ENCODE measurements at places on chromosomes 12 and 14.

- DNase-seq: no peak
Measured at GRCh38 chr12:7176595-7176994, 12.9 kb upstream of the PEX5 start.

DNA sequence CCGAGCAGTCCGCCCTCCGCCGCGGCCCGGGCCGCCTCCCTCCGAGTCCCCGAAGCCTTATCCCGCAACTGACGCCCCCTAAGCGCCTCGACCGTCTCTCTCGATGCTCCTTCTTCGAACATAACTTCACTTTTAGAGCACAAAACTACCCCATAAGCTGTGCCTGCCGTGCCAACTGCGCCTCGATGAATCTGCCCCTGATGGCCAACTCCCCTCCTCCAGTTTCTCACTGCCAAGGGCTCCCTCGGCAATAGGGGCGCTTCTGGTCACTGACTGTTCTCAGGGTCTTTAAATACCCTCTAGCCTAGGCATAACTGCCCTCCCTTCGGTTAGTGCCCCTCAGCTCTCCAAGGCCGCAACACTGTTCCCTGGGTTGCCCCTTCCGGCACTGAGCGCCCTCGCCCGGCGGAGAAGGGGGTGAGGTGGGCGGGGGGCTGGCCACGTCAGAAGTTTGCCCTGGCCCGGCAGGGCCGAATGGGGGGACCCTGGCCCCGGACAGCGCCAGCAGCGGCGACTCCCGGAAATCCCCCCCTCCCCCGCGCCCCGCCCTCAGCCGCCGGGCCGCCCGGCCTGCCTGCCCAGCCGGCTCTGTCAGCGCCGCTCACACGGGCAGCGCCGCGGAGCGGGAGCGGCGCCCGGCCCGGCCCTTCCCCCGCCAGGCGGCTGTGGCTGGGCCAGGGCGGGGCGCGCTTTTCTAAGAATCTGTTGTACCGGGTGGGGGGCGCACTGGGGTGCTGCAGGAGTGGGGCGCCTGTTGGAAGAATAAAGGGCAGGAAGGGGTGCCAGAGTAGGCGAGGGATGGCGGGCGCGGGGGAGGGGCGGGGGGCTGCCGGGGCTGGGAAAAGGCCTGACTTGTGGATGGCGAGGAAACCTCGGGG lies 10.6 kb downstream of the RARG start:
- DNase-seq: peak; percentile 30

DNA sequence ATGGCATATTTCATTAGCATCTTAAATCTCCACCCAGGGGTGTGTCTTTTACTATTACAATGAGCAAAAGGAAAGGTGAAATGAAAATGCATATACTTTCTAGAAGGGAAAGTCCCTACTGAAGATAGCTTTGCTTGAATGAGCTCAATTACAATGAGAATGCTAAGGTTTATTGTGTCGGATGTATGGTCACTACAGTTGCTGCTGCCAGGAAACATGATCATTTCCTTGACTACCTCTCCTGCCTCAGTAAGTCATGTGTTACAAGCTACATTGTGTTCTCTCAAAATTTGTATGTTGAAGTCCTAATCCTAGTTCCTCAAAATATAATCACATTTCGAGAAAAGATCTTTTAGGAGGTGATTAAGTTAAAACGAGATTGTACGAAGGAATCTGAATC lies 322.2 kb downstream of the MDGA2 start:
- DNase-seq: no peak

- DNase-seq: no peak
Measured at GRCh38 chr12:115337693-115338543, 653.9 kb upstream of the TBX3 start.

- DNase-seq: no peak
Measured at GRCh38 chr14:101476258-101476915, 84.9 kb upstream of the DIO3 start.

GRCh38 chr12:108772247-108772646 lies 40.9 kb upstream of the CORO1C start:
- no peak for DNase-seq

- no peak for DNase-seq
Measured at GRCh38 chr12:7915661-7916403, 20.2 kb downstream of the SLC2A3 start.

GRCh38 chr14:67335781-67336180 lies 23.8 kb downstream of the ATP6V1D start:
- no peak for DNase-seq

- no peak for DNase-seq
Measured at GRCh38 chr14:77889971-77890442, 90.1 kb downstream of the ADCK1 start.

DNA sequence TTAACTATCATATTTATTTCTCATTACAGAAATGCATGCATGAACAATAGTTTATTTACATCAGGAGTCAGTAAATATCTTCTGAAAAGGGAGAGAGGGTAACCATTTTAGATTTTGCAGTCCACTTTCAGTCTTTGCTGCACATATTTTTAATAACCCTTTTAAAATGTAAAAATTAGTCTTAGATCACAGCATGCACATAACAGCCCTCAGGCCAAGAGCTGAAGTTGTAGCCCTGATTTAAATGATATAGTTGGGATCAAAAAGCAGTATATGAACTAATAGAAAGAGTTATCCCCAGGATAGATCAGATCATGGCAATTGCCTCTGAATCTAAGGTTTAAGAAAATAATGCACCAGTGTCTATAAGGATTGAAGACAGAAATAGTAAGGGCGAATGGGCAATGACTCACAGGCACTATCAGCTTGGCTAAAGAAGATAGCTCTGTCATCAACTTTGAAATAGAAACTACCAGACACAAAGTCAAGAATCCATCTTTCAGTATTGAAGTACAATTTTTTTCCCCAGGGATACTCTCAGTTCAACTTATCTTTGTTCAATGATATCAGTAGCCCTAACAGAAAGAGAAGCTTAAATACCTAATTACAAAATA lies 13.1 kb upstream of the CLEC7A start:
- DNase-seq: no peak

- no peak for DNase-seq
Measured at GRCh38 chr14:49512147-49512551, 74.0 kb downstream of the RPS29 start.

GRCh38 chr14:78997811-78998210 lies 827.6 kb downstream of the NRXN3 start:
- no peak for DNase-seq

DNA sequence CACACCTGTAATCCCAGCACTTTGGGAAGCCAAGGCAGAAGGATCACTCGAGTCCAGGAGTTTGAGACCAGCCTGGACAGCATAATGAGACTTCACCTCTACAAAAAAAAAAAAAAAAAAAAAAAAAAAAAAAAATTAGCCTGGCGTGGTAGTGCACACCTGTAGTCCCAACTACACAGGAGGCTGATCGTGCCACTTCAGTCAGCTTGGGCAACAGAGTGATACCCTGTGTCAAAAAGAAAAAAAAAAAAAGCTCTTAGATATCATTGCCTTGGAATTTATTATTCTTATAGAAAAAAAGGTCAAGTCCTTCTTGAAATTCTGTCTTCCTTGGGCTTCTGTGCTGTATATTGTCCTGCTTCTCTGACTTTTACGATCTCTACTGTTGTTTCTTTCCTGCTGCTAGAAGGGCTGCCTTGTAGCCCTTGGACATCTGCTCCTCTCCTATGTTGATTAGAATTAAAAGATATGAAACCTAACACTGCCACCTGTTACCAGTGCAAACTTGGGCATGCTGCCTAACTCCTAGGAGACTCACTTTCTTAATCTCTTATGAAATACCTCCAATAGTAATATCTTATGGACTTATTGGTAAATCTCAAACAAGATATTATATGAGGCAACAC lies 5.7 kb downstream of the TMEM19 start:
- DNase-seq: no peak

DNA sequence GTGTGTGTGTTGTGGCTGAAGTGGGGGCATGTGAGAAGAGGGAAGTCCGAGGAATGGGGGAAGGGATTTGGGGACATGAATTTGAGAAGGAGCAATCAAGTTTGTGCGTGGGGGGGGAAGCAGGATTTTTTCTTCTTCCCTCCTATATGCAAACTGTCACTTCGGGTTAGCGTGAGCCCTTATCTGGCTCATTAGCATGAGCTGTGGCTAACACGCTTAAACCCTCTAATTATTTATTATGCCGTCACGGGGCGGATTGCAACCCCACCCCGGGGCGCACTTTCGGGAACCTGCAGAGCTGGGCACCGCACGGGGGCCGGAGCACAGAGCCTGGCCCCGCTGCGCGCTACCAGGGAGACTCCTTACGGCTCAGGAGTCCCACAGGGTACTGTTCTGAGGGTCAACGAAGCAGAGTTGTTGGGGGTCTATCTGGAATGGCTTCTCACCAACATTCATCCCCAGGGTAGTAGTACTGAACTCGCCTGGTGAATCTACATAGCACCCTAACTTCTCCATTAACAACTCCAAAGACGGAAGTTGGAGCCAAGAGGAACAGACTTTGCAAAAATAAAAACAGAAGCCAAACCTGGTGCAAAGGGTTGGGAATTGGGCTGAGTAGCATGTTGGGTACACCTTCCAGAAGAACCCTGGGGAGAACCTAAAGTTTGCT lies 6.4 kb upstream of the ASCL1 start:
- no peak for DNase-seq

DNA sequence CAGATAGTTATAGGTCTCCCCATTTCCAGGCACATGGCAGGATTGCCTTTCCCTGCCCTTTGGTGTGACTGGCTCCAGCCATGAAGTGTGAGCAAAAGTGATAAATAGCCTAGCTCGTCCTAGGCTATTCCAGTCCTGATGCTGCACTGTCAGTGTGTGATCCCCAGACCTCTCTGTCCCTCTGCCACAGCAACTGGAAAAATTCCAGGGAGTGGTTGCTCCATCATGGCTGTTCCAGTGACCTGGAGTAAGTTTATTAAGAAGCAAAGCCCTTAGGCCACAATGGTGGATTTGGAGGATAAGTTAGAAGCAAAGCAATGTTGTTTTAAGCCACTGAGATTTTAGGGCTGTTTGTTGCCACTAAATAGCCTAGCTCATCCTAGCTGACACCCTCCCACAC lies 9.8 kb upstream of the KRT83 start:
- no peak for DNase-seq

DNA sequence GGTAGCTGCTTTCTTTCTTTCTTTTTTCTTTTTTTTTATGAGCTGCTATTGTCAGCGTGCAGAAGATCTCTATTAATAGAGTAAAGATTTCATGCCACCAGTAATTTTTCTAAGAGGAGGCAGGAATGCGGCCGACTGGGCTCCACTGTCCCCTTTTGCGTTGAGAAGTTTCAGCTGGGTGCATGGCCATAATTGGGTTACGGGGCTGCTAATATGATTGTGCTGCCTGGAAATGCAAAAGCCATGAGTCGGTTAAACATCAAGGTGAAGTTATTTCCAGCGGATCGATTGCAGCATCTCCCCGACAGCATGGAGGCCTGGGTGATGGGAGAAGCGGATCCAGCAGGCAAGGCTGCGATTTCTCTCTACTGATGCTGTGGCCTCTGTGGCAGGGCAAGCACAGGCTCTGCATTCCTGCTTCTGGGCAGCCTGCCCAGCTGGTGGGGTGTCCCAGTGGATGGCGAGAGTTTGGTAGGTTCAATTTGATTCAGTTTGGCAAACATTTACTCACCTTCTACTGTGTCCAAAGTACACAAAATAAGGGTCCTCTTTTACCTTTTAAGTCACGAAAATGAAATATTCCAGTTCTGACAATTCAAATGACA lies 54.4 kb upstream of the PRMT8 start:
- DNase-seq: no peak

- DNase-seq: no peak
Measured at GRCh38 chr12:62873826-62874448, 61.0 kb downstream of the PPM1H start.

DNA sequence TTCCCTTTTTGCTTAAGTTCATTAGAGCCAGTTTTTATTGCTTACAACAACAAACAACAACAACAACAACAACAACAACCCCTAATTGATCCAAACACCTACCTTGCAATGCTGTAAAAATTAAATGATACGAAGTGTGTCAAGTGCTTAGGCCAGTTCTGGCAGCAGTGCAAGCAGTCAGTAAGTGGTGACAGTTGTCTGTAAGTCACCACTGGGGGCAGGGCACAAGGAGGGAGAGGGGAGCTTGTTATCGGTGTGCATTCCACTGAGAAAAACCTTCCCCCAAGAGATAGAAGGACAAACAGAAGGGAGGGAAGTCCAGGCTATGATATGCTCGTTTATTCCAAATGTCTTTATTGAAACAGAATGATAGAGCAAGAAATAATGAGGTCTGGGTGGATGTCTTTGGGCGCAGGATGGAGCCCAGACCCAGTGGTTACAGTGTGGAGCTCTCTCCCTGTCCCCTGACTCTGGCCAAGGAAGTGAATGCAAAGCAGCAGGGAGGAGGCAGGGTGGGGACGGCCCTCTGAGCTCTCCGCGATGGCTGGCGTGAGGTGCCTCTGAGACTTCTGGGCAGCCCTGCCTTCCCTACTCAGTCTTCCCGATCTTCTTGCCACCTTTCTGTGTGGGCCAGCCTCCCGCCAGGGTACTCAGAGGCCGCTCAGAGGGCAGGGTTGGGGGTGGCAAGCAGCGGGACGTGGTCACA lies 6.5 kb downstream of the SLC22A17 start:
- no peak for DNase-seq

- DNase-seq: no peak
Measured at GRCh38 chr14:88630565-88630964, 67.7 kb downstream of the ZC3H14 start.

DNA sequence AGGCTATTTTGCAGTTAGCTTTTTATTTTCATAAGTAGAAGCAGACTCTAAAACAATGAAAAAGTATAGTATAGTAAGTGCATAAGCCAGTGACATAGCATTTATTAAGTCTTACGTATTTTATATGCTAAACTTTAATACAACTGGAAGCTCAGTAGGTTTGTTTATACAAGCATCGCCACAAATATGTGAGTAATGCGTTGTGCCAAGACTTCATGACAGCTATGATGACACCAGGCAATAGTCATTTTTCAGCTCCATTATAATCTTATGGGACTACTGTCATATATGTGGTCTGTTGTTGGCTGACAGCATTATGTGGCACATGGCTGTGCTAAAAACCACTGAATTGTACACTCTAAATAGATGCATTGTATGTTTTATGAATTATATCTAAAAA lies 40.3 kb downstream of the SLC38A2 start:
- DNase-seq: no peak

- DNase-seq: no peak
Measured at GRCh38 chr12:26460361-26460760, 265.0 kb downstream of the SSPN start.

DNA sequence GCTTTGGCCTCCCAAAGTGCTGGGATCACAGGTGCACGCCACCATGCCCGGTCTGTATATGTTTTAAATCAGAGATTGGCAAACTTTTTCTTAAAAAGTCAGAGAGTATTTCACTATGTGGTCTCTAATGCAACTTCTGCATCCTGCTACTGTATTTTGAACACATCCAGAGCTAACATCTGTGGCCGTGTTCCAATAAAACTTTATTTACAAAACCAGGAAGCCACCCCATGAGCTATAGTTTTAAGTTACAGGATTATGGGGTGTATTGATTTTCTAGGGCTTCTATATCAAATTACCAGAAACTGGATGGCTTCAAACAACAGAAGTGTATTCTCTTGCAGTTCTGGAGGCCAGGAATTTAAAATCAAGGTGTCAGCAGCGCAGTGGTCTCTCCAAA lies 5.3 kb upstream of the RBM19 start:
- DNase-seq: no peak

DNA sequence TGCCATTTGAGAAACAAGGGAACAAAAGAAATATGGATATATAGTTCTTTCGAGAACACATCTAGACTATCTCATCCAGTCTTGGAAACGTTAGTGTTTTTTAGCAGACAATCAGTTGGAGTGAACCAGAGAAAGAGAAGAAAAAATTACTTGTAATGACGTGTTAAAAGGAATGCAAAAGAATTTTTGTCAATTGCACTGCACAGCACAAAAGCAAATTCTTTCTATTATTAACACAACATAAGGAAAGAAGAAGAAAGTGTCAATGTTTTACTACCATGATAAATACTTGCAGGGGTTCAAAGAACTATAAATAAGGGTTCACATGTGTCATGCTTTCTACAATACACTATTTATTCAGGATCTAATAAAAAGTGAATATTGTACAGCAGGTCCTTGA lies 27.5 kb upstream of the GSG1 start:
- DNase-seq: no peak
